ENCODE measurements at places on chromosomes 6 and 20. TPM values are rescaled to one million over a fixed set of nuclear protein-coding genes. Genes with fewer than 3 reads are reported as not detected.

PNLDC1 gene
- 0.18 TPM for total RNA-seq

MAP1LC3A gene
- total RNA-seq = 30.8 TPM

SLC17A3 gene
- total RNA-seq = not detected

CD40 gene
- 6.7 TPM for total RNA-seq
